Stimulated activated effector memory CD8-positive, alpha-beta T cell treated with anti-CD3 and anti-CD28 coated beads, Interleukin-12 subunit alpha, Interleukin-12 subunit beta, amount 100 ng/mL, for 72 hours (primary cell): ENCODE measurements at places on chromosomes 16 and 17.

DNA sequence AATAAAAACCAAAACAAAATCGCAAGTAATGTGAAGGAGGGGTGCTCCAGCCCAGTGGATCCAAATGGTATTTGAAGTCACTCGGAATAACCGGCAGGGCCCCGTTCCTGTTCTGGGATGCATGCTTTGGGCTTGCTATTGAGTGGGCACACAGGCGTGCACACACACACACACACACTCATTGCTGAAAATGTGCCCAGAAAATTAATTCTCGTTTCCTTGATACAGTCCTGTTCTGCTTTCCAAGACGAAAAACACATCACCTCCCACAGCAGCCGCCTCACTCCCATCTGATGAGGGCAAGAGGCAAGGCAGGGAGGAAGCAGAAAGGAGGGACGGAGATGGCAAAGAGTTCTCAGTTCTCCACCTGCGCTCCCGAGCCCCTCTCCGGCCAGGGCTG lies 62.2 kb upstream of the SDK2 start:
- DNase-seq: no peak

GRCh38 chr16:87414251-87414680 lies 22.1 kb downstream of the MAP1LC3B start:
- no peak for DNase-seq

GRCh38 chr16:28092721-28093384 lies 29.3 kb upstream of the GSG1L start:
- no peak for DNase-seq

DNA sequence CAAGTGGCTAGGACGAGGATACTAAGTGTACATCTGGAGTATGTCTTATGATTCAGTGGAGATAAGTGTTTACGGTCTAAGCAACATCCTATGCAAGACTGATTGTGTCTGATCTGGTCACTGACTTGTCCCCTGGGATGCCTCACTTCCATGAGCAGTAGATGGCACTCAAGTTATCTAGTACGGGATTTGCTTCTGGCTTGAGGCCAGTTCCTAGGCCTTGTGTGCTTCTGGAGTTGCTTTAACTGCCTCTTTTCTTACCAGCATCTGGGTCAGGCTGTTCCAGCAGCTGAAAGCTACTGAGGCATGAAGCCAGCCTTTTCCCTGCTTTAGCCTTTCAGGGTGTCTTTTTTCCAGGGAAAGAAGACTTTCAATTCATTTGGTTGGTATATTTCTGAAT lies 23.0 kb downstream of the SUPT6H start:
- no peak for DNase-seq

- DNase-seq: no peak
Observed at GRCh38 chr16:84453061-84453752, 51.3 kb downstream of the MEAK7 start.

DNA sequence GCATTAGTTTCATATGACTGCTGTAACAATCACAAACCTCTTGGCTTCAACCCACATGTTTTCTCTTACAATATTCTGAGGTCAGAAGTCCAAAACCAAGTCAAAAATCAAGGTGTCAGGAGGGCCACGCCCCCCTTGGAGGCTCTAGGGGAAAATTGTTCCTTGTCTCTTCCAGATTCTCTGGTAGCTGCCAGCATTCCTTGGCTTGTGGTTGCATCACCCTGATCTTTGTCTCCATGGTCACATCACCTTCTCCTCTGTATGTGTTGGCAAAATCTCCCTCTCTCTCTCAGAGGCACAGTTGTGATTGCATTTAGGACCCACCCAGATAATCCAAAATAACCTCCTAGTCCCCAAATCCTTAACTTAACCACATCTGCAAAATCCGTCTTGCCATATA lies 105.8 kb downstream of the GAS7 start:
- DNase-seq: no peak
